M059J (cell line): ENCODE measurements at places on chromosomes 1 and 21.
A peak's percentile ranks its signal among the peaks of the same experiment; 100 is the strongest.

GRCh38 chr1:158149577-158150269, 31.0 kb upstream of the CD1D start:
- DNase-seq: peak; percentile 97

GRCh38 chr1:30762930-30763650, 5.5 kb upstream of the LAPTM5 start:
- no peak for DNase-seq

GRCh38 chr1:4825800-4826450, 171.5 kb downstream of the AJAP1 start:
- peak; percentile 11 for DNase-seq

GRCh38 chr1:183645531-183645930, 7.6 kb downstream of the APOBEC4 start:
- no peak for DNase-seq

- peak; percentile 25 for DNase-seq
Observed at GRCh38 chr1:48851638-48852037, 74.9 kb upstream of the BEND5 start.

- peak; percentile 80 for DNase-seq
Observed at GRCh38 chr1:34639701-34640100, 115.1 kb upstream of the GJB5 start.

DNA sequence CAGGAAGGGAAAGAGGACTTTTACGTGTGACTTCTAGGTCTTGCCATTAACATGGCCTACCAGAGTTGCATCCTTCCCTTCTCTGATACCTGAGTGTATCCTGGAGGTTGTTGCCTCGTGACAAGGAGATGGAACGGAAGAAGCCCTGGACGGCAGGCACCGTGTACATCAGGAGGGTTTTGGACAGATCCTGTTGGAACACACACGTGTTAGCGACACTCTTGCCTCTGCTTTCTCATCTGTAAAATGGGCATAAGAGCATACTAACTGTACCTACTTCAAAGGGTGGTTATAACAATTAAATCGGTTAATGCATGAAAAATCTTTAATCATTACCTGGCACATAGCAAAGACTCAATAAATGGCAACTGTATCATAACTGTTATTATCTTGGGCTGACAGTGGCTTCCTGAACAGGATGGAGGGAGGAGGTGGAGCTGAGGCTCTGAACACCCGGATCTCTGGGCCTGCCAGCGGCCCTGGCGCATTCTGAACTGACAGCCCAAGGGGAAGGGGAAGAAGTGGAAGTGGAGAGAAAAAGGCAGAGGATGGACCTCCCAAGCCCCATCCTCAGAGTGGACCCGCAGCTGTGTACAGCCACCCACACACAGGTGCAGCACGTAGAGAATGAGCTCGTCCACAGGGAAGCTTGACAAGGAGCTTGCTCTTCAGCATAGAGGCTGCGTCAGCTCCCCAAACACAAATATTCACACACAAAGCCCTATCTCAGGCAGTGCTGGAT, 30.2 kb upstream of the EXOSC10 start:
- DNase-seq: no peak
